ENCODE measurements at places on chromosomes 4 and X.
A peak's percentile ranks its signal among the peaks of the same experiment; 100 is the strongest.

- DNase-seq, result no peak
These were observed 281.4 kb downstream of the PABPC4L start for GRCh38 chr4:133920236-133920635.

DNA sequence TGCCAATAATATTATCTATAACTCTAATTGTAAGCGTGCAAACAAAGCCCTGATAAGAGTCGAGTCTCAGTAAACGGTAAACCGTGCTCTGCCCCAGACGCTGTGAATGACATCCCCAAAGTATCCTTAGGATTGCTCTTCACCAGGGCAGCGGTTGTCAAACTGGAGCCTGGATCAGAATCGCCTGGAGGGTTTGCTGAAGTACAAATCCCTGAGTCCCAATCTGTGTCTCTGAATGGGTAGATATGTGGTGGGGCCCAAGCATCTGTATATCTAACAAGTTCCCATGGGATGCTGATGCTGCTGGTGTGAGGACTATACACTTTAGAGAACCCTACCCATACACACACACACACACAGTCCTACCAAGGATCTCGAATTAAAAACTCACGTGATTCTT lies 813 bp upstream of the APBB2 start:
- no peak for DNase-seq

DNA sequence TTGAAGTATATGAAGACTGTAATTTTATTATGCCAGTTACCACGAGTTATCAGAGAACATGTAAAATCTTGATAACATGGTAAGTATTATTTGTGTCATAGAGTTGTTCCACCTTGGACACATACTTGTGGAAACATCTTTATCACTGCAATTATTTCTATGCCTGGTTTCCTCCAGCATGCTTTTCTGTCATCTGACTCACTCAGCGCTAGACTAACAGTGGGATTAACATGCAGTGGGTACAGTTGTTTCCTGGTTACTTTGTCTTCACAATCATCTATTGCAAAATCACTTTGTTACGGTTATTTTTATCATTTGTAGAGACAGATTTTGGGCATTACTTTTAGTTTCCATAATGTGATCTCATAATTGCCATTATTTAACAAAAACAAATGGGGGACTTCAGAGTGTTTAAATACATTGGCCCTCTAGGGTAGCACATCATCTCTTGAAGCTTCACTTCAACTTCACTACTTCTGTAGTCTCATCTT lies at the start of gene STATH:
STATH (plus strand) TSS at position 441 of the 491 bp plus-strand sequence. CDS start 2,472 bp downstream, outside the sequence.
- no peak for DNase-seq

DNA sequence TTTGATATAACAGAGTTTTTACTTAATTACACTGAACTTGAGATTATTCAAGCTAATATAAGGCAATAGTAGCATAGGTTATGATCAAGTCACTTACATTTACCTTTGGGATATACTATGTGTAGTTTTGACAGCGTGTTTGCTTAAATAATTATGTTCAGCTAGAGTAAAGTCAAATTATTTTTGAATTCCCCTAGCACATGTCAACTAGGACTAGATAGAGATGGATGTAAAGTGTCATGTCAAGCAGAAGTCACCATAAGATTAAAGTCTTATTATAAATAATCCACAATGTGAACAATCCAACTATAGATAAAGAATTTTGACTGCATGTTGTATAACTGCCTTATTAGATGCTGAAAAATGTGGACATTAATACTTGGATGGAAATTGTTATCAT lies 665.2 kb downstream of the GRID2 start:
- no peak for DNase-seq

DNA sequence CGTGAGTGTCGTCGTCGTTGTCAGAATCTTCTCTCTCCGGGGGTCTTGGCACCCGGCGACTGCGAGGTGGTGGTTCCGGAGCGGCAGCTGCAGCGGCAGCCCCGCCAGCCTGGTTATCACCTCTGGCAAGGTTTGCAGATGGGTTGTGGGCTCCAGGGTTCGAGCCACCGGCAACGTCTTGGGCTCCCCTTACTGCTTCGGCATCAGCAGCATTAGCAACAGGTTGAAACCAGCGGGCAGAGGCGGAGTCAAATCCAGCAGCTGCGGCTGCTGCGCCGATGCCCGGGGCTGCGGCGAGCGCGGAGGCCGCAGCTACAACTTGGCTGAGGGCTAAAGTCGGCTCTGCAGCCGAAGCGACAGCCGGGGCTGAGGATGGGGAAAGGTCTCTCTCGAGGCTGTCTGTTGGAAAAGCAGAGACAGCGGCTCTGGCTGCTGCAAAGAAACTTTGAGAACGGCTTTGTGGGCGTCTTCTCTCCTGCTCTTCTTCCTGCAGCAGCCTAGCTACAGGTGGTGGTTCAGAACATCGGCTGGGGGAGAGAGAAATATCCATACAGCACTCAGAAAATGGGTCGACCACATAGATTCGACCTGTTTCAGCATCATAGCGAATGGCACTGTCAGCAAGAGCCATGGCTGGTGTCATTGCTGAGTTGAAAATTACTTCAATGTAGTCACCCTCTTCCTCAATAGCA lies 3.6 kb downstream of the IRS4 start:
- no peak for DNase-seq

DNA sequence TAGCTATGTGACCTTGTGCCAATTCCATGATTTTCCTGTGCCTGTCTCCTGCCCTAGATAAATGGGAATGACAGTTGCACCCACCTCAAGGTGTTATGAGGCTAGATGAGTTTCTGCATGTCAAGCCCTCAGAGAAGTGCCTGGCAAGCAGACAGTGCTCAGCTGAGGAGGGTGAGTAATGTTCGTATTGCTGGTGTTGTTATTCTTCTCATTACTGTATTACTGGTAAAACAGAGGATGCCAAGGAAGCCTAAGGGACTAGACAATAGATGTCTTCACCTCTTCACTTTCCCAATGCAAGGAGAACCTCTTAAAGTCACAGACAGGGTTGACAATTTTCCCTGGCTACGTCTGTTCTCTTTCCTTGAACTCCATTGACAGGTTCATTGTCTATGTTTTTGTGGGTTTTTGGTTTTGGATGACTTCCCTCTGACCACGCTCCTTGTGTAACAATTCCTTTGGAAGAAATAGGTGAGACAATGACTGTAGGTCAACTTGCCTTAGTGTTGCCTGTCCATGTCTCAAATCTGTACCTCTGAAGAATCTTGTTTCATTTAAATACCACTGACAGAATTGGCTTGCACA lies 19.2 kb downstream of the ETDC start:
- DNase-seq, result no peak

DNA sequence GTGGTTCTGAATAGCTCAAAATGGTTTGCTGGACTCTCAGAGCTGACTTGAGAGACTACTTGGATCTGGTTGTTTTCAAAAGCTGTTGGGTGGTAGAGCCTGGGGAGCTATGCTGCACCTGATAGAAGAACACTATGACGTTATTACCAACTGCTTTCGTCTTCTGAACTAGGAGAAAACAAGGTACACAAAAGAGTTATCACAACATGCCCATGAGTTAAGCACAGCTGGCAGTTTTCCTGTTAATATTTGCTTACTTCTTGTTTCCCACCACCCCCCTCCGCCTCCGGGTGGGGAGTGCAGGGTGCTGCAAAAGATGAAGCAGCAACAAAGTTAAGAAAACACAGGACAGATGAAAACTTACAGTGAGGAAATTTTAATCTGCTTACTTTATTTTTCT lies 69.1 kb downstream of the RASL11B start:
- DNase-seq, result no peak

GRCh38 chr4:25437926-25438325 lies 60.9 kb downstream of the ANAPC4 start:
- no peak for DNase-seq

GRCh38 chr4:22988526-22988925 lies 295.8 kb downstream of the GBA3 start:
- no peak for DNase-seq

DNA sequence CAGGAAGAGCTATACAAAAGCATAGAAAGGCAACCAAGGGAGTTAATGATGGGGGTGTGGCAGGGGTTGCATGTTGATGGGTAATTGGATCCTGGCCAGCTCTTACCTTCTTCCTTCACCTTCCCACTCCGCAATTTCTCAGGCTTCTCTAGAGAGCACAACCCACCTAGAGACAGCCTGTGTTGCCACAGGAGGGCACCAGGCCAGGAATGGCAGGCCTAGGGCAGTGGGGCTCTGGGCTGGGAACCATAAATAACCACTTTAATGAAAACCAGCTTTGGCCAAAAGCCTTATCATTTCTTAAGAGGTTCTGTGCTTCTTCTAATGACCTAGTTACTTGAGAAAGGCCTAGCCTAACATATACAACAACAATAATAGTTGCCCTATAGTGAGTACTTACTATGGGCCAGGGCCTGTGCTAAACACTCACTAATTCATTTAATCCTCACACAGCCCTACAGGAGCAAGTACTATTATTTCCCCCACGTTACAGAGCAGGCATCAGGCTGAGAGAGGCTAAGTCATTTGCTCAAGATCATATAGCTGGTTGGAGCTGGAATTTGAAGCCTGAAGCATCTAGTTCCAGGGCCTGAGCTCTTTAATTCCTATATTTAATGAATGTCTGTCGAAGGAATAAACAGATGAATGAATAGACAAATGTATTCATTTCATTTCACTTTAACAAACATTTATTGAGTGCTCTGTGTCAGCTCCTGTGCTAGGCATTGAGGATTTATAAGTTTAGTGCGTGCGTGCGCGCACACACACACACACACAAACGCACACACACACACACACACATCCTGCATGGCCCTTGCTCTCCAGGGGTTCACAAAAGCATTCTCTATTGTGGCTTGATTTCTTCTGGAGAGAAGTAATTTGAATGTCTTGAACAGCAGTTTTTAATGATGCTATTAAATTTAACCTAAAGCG lies 66.8 kb downstream of the RTL9 start:
- no peak for DNase-seq

DNA sequence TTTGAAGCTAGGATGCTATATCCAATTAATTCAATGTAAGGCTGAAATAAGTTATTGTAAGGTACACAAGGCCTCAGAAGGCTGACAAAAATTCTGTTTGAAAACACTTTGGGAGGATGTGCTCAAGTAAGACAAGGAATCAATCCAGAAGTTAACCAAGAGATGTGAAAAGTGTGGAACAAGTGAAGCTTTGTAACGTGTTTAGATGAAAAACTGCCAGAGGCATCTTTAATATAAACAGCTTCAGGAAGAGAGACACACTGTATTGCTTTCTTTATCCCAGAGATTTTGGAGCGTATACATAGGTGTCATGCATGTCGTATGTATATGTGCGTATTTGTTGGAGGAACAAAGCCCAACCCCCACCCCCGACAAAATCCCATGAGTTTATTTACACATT lies 28.3 kb upstream of the YTHDC1 start:
- DNase-seq, result no peak

GRCh38 chr4:3070709-3071500 lies 3.4 kb downstream of the HTT-AS start:
- DNase-seq, result no peak

GRCh38 chrX:105098201-105098600 lies 122.3 kb downstream of the TEX13A start:
- no peak for DNase-seq

DNA sequence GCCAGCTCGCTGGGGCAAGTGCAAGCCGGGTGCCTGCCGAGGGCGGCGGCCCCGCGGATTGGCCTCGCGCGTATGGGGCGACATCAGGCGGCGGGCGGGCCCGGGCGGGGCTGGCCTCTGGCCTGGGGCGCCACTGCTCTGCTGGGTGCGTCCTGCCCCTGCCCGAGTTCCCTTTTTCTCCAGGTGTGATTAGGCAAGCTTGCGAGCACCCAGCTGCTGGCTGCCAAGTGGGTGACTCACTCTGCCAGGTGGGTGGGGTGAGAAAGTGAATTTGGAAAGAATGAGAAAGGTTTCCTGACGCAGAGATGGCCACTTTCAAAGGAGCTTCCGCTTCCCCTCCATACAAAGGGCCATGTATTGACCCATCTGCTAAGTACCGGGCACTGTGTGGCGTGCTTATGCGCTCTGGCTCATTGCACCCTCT lies 32.5 kb downstream of the FGFBP1 start:
- DNase-seq, result no peak

DNA sequence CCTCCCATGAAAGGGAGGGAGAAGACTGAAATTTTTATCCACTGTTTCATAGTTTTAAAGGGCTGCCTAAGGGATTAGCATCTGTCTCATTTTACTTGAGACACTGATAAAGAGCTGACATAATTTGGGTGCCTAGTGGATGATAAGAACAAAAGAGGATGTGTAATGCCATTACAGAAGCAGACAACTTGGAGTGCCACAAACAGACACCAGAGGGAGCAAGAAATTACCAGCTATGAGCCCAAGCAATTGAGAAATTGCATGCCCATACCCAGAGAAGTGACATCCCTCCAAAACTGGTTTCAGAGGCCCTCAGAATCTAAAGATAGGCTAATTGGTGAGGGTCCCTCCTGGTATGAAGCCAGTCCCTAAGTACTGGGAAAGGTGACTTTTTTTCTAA lies 38.5 kb upstream of the POU3F4 start:
- peak; percentile 15 for DNase-seq

GRCh38 chrX:40061871-40062524 lies 35.8 kb downstream of the BCOR start:
- no peak for DNase-seq

DNA sequence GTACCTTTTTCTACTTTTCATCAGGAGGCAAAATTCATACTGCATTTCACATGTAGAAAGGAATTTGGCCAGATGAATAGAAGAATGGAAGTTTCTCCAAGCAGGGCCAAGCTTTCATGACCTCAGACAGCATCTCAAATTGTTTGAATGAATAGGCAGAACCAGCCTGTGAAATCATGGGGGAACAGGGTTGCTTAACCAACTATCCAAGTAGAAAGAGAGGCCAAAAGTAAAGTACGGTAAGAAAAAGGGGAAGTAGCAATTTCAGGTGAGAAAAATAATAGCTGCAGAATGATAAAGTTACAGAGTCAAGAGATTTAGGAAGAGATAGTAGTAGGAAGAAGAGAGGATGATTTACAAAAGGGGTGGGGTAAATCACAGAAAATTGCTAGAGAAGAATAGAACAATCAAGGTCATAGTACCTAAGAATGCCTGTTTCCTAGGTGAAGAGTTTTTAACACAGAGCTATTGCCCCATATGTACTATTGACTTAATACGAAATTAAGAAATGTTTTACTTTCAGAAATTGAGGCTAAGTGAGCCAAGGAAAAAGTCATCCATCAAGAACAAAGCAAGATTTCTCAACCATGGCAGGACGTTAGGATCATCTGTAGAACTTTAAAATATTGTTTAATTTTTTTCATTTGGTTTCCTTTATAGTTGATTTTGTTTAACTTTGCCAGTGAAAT lies 177.1 kb upstream of the TET2 start:
- DNase-seq, result no peak
